Neural crest cell (in vitro differentiated cells): ENCODE measurements at places on chromosomes 3 and 15. TPM values are rescaled to one million over a fixed set of nuclear protein-coding genes. Genes with fewer than 3 reads are reported as not detected.

DNA sequence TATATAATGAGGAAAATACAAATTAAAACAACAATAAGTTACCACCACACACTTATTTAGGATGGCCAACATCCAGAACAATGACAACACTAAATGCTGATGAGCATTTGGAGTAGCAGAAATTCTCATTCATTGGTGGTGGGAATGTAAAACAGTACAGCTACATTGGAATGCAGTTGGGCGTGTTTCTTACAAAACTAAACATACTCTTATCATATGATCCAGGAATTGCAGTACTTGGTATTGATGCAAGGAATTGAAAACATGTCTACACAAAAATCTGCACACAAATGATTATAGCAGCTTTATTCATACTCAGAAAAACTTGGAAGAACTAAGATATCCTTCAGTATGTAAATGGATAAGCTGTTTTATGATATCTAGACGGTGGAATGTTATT is 594.2 kb downstream of the ZBBX start:
- no peak overlapping the region for H3K4me3 ChIP-seq
- no peaks in the 10 kb centered on the region for H3K27me3 ChIP-seq
- H3K4me1 ChIP-seq, result no peaks in the 10 kb centered on the region
- no peak for DNase-seq
- no peak overlapping the region for H3K27ac ChIP-seq
- no peaks in the 10 kb centered on the region for H3K36me3 ChIP-seq

- peak within 1 kb of the TSS; percentile 90 for H3K4me3 ChIP-seq
- H3K4me1 ChIP-seq, result peaks cover 20% of the 10 kb centered on the region
- H3K36me3 ChIP-seq, result no peaks in the 10 kb centered on the region
- H3K27ac ChIP-seq, result no peak within 1 kb of the TSS
Measured at GRCh38 chr3:32238453-32239306, at the start of gene CMTM8. TSS of gene CMTM8 (plus strand) at chr3:32238680. CDS start at chr3:32238973, 293 bp downstream.

DNA sequence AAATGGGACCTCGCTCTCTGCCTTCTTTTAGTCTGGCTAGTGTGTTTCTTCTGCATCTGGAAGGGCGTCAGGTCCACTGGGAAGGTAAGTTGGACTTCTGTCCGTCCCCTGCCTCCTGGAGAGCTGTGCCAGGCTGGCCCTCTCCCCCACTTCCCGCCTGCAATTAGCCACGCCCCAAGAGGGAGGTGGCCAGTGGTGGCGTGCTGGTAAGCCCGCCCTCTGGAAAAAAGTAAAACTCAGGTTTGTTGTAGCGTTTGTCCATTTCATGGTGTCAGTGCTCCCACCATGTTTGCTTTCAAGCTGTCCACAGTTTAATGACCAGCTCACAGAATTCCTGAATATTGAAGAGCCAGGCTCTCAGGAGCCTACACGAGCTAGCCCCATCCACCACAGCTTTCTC is 55.6 kb downstream of the SLC6A6 start:
- no peaks in the 10 kb centered on the region for H3K27me3 ChIP-seq
- H3K4me3 ChIP-seq, result no peak overlapping the region
- peaks cover 13% of the 10 kb centered on the region for H3K36me3 ChIP-seq
- peaks cover 49% of the 10 kb centered on the region for H3K4me1 ChIP-seq

GRCh38 chr3:138653567-138653966 is 45.0 kb downstream of the FAIM start:
- no peaks in the 10 kb centered on the region for H3K27me3 ChIP-seq
- H3K4me1 ChIP-seq, result no peaks in the 10 kb centered on the region
- DNase-seq, result no peak
- H3K27ac ChIP-seq, result no peak overlapping the region

- H3K4me3 ChIP-seq, result no peak overlapping the region
- H3K36me3 ChIP-seq, result no peaks in the 10 kb centered on the region
- H3K27me3 ChIP-seq, result peaks cover 46% of the 10 kb centered on the region
- H3K4me1 ChIP-seq, result peaks cover 10% of the 10 kb centered on the region
- H3K27ac ChIP-seq, result no peak overlapping the region
- no peak for DNase-seq
Measured at GRCh38 chr3:194738254-194739093, 52.8 kb downstream of the FAM43A start.

- H3K4me1 ChIP-seq, result no peaks in the 10 kb centered on the region
- no peaks in the 10 kb centered on the region for H3K36me3 ChIP-seq
- H3K4me3 ChIP-seq, result no peak overlapping the region
- H3K27ac ChIP-seq, result no peak overlapping the region
- peaks cover 3% of the 10 kb centered on the region for H3K27me3 ChIP-seq
Measured at GRCh38 chr3:197417911-197418618, 119.7 kb upstream of the DLG1 start.

DNA sequence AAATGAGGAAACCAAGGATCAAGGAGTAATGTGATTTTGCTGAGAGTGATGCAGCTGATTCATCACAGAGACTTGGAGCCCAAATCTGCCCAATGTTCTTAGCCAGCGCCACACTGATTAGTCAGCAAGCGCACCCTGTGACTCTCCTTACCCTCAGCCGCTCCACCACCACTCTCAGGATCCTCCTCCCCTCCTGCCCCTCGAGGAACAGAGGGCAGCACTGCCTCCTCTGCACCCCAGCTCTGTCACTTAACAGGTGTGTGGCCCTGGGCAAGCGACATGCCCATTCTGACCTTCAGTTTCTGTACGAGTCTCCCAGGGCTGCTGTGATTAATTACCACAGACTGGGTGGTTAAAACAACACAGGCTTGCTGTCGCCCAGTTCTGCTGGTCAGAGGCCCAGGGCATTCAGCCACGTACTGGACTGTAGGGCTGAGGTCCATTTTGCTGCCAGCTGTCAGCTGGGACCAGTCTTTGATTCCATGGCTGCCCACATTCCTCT is 36.1 kb upstream of the HRH1 start:
- H3K27ac ChIP-seq, result no peak overlapping the region
- no peak overlapping the region for H3K4me3 ChIP-seq
- no peaks in the 10 kb centered on the region for H3K36me3 ChIP-seq
- peaks cover 4% of the 10 kb centered on the region for H3K27me3 ChIP-seq

DNA sequence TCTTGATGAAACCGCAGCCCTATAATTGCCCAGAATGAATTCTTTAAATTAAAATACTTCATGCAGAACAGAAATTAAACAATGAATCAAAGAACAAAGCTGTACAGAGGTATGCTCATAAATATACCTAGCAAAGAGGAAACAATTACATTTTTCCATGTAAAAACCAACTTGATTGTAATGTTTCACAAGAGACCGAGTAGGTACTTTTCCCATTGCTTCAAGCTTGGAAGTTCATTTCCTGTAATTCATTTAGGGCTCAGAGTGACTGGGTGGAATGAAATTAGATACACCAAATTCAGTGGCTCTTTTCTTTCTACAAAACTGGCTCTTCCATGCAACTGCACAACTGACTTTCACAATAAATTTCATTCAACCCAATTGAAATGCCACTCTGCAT is 51.4 kb downstream of the FHIT start:
- H3K27ac ChIP-seq, result no peak overlapping the region
- peaks cover 3% of the 10 kb centered on the region for H3K36me3 ChIP-seq
- no peaks in the 10 kb centered on the region for H3K27me3 ChIP-seq
- peaks cover 32% of the 10 kb centered on the region for H3K4me1 ChIP-seq
- no peak for DNase-seq

DNA sequence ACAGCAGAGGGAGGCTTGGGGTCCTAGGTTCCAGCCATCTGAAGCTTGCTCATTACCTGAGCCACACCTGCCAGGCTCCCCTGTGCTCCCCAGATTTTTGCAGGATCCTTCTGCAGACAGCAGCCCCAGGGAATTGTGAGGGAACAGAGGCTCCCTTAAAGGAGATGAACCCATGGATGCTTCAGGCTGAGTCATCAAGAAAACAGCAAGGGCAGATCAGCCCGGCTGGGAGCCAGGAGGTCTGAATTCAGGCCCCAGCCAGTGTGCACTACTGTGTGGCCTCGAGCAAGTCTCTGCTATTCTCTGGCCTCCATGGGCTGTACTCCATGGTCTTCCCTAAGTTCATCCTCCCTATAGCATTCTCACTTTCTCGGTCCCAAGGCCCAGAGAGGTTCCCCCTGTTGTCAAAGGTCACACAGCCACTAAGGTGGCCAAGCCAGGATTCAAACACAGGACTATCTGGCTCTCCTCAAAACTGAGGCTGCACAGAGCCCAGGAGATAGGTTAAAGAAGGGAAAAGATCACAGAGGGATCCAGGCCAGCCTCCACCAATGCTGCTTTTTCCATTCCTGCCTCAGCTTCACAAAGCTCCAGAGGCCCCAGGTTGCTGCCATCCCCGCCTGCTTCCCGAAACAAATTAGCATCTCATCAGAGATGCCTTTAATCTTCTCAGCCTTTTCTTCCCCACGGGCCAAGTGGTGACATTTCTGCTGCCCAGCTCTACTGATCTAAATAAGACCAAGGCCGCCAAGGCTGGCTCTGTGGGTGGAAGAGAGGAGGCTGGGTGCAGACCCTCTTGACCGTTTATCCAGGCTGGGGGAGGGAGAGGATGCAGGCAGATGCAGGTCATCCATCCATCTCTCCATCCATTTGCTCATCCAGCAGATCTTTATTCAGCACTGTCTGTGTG is 21.2 kb upstream of the GRIP2 start:
- no peak overlapping the region for H3K4me3 ChIP-seq
- peaks cover 45% of the 10 kb centered on the region for H3K4me1 ChIP-seq
- H3K36me3 ChIP-seq, result no peaks in the 10 kb centered on the region

GRCh38 chr3:59235634-59236012 is 185.8 kb upstream of the CFAP20DC start:
- no peak for DNase-seq
- no peaks in the 10 kb centered on the region for H3K4me1 ChIP-seq
- peaks cover 8% of the 10 kb centered on the region for H3K36me3 ChIP-seq
- H3K27ac ChIP-seq, result no peak overlapping the region

DNA sequence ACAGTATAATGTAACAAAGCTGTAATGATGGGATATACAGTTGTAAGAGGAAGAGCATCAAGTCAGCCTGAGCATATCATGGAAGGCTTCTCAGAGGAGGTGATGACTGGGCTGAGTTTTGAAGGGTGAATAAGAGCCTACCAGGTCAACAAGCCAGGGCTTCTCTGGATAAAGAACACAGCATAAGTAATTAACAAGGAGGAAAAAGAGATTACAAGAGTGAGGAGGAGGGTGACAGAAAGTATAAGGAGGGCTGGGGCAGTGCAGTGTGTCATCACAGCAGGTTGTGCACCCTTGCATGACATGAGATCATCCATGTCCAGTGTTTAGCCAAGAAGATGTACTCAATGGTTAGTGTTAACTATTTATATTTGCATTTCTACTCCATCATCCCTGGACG is 16.9 kb upstream of the SPATA12 start:
- no peak for DNase-seq
- no peak overlapping the region for H3K4me3 ChIP-seq
- H3K36me3 ChIP-seq, result peaks cover 2% of the 10 kb centered on the region
- H3K27ac ChIP-seq, result no peak overlapping the region
- no peaks in the 10 kb centered on the region for H3K4me1 ChIP-seq
- H3K27me3 ChIP-seq, result no peaks in the 10 kb centered on the region

DNA sequence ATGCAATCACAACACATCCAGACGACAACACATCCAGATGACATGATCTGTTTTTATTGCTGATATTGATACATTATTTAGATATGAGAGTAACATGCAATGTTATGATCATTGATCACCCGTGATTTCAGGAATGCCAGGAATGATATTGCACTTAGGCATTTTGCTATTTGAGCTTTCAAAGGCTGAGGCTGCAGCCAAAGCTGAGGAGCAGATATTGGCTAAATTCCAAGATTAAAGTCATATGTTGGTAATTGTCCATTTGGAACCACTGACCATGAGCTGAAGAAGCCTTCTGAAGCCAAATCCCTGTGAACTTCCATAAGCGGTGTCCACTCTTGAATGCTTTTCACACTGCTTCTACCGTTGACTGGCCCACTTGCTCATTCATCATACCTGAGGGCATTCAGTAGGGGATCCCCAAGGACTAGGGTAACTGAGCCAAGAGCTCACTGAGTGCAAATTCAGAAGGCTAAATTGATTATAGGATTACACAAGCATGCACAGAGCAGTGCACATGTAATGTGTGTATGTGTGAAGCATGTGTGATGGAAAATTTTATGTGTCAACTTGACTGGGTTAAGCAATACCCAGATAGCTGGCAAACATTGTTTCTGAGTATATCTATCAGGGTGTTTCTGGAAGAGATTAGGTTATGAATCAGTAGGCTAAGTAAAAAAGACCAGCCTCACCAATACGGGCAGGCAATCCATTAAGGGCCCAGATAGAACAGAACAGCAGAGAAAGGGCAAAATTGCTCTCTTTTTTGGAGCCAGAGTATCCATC is 92.1 kb upstream of the PLAAT1 start:
- H3K36me3 ChIP-seq, result no peaks in the 10 kb centered on the region
- no peaks in the 10 kb centered on the region for H3K4me1 ChIP-seq
- no peak for DNase-seq
- no peak overlapping the region for H3K4me3 ChIP-seq
- no peaks in the 10 kb centered on the region for H3K27me3 ChIP-seq
- no peak overlapping the region for H3K27ac ChIP-seq

DNA sequence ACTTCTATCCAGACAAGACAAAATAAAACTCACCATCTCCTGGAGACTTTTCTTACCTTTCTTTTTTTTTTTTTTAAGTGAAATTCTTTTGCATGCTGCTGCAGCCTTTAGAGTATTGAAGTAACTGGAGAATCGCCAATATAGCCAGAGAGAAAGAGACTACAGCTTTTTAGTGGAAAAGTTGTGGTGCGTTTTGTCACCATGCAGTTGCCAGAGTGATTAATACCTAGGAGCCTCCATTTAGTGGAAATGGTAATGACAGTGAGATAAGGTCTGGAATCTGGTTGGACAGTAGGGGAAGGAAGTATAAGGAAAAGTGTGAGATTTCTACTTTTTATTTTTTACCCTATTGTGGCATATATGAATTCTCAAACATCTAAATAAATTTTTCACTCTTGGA is 18.1 kb upstream of the PARP14 start:
- H3K4me3 ChIP-seq, result no peak overlapping the region
- peaks cover 13% of the 10 kb centered on the region for H3K27me3 ChIP-seq
- peaks cover 5% of the 10 kb centered on the region for H3K36me3 ChIP-seq
- no peak overlapping the region for H3K27ac ChIP-seq
- no peaks in the 10 kb centered on the region for H3K4me1 ChIP-seq

DNA sequence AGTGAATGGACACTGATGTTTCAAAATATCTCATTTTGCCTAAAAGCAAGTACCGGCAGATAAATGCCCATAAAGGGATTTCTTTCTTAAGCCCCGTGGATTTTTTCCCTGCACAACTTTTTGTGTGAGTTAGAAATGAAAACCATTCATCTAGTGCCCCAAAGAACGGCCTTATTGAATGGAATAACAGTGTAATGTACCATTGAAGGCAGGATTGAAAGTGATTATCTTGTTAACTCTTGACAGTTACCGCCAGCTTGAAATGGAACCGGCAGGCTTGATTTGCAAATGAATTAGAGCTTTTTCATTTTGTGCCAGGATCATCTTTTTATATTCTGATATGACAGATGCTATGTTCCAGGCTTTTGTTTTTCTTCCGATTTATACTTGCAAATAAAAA is 162.2 kb downstream of the RSRC1 start:
- no peaks in the 10 kb centered on the region for H3K27me3 ChIP-seq
- H3K27ac ChIP-seq, result no peak overlapping the region
- H3K4me3 ChIP-seq, result no peak overlapping the region

Gene ANKRD63
- not detected in 2 replicates for total RNA-seq

Gene SEMA7A
- 12.3 and 14.4 TPM in 2 replicates for total RNA-seq

Gene FANCD2OS
- not detected in 2 replicates for total RNA-seq

Gene SLC12A1
- 0.16 and 0.20 TPM in 2 replicates for total RNA-seq
